ENCODE measurements at places on chromosomes 11 and 22.

DNA sequence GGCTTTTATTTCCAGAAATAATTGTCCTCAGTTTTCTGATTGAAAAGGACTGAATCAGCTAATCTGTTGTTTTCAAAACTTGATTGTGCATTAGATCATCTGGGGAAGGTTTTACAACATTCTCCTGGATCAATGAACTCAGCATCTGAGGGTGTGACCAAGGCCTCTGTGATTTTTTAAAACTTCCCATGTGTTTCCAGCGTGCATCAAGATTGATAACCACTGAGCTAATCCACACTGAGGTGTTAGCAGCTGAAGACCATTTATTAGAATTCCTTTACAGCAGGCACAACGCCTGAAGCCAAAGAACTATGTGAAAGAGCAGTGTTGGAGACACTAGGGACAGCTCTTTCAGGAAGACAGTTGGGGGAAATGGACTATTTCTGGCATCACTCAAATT, 10.2 kb downstream of the VSTM5 start:
- no peak for DNase-seq

- no peak for DNase-seq
Measured at GRCh38 chr11:115660030-115660805, 156.0 kb upstream of the CADM1 start.

- DNase-seq: peak; percentile 67
Measured at GRCh38 chr11:111378861-111379601, at the start of gene POU2AF1. Gene POU2AF1 (minus strand): TSS chr11:111379275. CDS start chr11:111379177, 98 bp downstream.

DNA sequence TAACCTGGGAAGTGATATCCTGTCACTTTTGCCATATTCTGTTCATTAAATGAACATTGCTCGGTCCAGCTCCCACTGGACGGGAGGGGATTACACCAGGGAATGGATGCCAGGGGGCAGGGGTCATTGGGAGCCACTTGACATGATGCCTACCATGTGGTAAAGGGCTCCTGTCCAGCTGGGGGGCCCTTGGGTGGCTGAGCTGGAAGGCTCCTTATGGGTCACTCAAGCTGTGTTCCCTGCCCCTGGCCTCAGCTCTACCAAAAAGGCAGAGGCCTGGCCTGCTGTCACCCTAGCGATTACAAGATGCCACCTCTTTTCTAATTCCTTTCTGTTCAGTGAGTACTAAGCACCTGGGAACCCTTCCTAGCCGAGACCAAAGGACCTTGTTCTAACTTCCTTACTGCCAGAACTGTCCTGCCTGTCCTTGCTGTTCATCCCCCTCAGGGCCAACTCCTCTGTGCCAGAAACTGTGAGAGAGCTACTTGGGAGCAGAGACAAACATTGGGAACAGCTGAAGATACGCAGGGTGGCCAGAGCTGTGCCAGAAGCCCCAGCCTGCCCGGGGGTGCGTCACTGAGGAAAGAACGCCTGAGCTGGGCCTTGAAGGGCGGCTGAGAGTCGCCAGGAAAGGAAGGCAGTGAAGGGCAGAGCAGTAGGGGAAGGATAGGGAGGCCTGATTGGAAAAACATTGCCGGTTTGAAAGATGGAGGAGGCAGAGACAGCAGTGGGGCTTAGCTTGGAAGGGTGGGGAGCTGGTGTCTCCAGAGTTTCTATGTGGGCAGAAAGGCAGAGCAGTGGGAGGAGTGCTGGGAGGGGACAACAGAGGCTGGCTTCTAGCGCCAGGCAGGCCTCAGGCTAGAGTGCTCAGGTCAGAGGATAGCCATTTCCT, 12.7 kb upstream of the UVRAG start:
- DNase-seq: no peak

- peak; percentile 90 for DNase-seq
Measured at GRCh38 chr22:17084554-17085276, at the start of gene IL17RA. Gene IL17RA (plus strand): TSS chr22:17085000. CDS start chr22:17085092, 92 bp downstream.

- DNase-seq: no peak
Measured at GRCh38 chr11:130418210-130418609, 10.2 kb downstream of the ADAMTS8 start.

DNA sequence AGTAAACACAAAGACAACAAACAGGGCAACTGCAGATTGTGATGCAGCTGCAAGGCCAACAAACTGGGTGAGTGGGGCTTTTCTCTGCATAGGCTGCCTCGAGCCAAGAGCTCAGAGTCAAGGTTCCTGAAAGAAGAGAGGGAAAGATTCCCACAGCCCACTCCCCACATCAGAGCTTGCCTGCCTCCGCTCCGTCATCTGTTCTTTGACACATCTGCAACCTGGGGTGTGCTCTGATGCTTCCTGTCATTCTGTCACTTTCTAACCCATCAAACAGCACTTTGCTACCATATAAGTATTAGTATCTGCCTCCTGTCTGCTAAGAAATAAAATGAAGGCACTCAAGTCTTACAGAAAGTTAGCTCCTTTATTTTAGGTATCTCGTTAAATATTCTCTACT, 46.9 kb downstream of the C22orf31 start:
- no peak for DNase-seq

DNA sequence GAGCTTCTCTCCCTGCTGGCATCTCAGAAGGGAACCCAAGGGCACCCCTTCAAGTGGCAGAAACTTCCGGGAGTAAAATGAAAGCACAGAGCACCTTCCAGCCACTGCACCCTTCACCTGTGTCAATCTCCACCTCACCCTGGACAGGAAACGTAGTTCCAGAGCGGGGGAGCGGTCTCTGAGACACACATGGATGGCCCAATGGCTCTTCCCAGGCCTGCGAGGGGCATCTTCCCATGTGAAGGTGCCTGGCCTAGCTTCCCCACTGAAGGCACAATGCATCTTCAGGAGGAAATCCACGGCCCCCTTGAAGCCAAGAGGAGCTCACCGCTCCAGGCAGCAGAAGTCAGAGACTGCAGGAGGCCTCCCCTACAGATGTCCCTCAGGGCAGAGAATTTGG, 234.2 kb downstream of the BRD1 start:
- DNase-seq: no peak

- DNase-seq: no peak
Measured at GRCh38 chr22:43180670-43181069, 6.3 kb downstream of the TTLL12 start.

Data from stimulated activated CD4-positive, alpha-beta T cell treated with anti-CD3 and anti-CD28 coated beads, Interleukin-1b, Interleukin-23, amount 100 ng/mL, for 4 hours (primary cell).